SW 1271 (cell line): ENCODE measurements at places on chromosomes 3 and 15.

DNA sequence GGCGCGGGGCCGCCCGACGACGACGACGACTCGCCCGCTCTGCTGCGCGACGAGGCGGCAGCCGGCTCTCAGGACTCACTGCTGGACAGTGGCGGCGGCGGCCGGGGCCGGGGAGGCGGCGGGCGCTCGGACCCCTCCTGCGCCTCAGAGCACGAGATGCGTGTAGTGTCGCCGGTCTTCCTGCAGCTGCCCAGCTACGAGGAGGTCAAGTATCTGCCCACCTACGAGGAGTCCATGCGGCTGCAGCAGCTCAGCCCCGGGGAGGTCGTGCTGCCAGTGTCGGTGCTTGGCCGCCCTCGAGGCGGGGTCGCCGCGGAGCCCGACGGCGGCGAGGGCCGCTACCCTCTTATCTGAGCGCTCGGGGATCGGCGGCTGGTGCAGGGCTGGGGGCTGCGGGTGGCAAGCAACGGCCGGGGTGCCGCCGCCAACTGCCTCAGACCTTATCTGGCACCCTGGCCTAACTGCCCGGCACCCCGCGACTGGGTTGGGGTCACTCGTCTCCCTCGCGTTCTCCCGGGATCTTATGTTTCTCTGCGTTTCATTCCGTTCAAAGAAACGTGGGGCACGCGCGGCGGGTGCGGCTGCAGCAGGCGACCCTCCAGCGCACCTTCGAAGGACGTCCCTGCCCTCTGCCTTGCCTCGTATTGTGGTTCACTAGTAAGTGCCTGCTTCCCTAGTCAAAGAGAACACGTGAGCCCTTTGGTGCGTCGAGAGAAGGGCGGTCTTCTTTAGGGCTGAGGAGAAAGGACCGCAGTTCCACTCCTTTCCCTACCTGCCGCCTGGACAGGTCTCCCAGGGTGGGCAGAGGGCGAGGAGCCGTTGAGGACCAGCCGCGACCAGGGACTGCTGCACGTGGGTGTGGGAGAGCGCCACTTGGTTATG lies 1.0 kb downstream of the C3orf80 start:
- no peak for DNase-seq

GRCh38 chr3:195163719-195164572 lies 107.0 kb downstream of the XXYLT1 start:
- no peak for DNase-seq

DNA sequence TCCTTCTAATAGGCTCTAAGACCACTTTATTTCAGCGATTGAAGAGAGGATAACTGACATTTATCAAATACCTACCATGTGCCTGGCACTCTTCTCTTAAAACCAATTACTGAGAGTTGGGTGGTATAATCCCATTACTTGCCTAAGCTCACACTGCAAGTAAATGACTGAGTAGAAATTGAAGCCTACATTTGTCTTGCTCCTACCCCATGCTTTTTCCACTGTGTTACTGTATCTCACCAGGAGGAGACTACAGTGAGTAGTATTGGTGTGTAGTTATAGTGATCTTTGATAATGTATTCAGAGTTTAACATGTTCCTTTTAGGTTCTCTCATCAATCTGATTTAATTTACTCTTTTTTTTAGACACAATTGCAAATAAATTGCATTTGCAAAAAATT lies 20.7 kb downstream of the EIF2A start:
- DNase-seq = no peak

DNA sequence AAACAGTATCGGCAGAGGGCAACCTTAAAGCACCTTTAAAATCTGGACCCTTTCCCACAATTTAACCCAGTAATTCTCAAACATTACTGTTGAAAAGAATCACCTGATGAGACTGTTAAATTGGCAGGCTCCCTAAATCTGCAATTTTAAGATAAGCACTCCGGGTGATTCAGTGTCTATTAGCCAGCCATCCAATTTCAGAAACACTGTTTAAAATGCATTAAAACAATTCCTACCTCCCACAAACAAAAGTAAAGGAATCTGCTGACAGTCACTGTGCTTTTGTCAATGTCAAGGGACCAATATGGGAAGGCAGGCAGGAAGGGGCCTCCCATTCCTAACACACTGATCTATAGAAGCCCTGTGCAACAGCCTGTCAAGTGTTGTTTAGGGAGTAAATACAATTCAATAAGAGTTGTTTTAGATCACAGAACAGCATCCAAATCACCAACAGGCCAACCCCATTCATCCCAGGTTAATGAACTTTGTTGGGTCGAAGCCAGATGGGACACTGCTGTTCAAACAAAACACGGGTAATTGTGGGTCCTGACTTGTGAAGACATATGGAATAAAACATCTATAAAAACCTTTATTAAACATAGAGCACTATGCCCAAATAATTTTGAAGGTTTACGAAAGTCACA lies 21.4 kb downstream of the SIAH2 start:
- no peak for DNase-seq

- DNase-seq = no peak
Measured at GRCh38 chr3:16050641-16051467, 123.6 kb upstream of the GALNT15 start.

- DNase-seq = no peak
Measured at GRCh38 chr3:75218577-75218976, 445.6 kb upstream of the FRG2C start.

DNA sequence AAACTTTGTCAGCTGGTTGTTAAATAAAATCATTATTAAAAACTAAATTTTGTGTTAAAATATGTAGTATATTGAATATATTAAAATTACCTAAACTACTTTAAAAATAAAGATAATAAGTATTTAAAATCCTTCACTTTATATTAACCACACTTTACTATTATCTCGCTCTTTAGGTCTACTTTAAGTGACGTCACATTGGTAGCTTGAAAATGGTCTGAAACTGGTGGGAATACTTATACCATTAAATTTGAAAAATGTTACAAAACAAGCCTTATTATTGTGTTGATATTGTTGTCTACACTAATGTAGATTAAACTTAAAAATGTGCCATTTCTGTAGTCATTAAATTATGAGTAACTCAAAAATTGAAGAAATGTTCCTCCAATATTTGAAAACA lies 77.6 kb downstream of the ZIC4 start:
- DNase-seq = no peak

DNA sequence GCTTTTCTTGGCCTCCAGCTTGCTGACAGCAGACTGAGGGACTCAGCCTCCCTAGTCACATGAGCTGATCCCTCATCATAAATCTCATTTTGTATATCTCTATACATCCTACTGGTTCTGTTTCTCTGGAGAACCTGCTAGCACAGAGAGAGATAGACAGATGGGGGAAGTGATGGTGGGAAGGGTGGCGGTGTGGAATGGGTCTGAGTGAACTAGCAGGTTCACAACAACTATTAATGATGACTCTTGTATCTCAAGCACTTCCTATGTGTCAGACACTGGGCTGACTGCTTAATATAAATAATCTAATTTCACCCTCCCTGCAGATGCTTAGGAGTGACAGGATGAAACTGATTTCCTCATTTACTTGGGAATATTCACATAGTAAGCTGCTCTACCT lies 106.9 kb upstream of the TLE3 start:
- DNase-seq = no peak

DNA sequence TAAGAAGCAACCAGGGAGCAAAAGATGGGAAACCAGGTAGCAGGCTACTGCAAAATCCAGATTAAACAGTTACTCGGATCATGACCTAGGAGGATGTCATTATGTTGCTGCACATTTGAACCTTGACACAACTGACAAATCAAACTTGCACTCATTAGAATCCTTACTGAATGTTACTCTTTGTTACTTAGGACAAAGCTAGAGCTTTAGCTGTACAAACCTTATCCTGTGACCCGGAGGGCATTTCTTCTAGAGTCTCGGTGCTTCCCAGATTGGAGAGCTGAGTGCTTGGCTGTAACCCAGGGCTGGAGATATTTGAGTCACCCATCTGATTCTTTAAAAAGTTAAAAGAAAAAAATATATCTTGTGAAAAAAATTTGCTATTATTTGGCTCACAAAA lies 43.4 kb downstream of the DCP1A start:
- no peak for DNase-seq

- no peak for DNase-seq
Measured at GRCh38 chr3:194022816-194023215, 113.1 kb upstream of the HES1 start.

DNA sequence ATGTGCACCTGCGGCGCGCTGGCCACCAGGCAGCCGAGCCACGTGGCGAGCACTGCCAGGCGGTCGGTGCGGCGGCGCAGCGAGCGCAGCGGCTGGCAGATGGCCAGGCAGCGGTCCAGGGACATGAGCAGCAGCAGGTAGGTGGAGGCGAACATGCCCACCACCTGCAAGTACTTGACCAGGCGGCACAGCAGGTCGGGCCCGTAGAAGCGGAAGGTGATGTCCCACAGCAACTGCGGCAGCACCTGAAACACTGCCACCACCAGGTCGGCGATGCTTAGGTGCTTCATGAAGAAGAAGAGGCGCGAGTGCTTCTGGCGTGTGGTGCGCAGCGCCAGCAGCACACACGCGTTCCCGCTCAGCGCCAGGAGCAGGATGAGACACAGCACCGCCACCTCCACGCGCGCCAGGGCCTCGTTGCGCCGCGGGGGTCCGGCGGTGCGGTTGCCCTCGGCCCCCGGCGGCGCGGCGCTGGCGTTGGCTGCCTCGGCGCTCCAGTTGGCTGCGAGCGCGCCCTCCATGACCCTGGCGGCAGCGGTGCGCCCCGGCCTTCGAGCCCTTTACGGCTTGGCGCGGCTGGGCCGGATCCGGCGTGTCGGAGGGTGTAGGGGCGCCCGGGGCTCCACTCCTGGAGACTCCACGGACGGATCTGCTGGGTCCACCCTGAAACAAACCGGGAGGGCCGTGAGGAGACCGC lies 1.6 kb downstream of the OXTR start:
- no peak for DNase-seq

GRCh38 chr3:45465192-45465591 lies 76.8 kb downstream of the LARS2 start:
- DNase-seq = no peak

DNA sequence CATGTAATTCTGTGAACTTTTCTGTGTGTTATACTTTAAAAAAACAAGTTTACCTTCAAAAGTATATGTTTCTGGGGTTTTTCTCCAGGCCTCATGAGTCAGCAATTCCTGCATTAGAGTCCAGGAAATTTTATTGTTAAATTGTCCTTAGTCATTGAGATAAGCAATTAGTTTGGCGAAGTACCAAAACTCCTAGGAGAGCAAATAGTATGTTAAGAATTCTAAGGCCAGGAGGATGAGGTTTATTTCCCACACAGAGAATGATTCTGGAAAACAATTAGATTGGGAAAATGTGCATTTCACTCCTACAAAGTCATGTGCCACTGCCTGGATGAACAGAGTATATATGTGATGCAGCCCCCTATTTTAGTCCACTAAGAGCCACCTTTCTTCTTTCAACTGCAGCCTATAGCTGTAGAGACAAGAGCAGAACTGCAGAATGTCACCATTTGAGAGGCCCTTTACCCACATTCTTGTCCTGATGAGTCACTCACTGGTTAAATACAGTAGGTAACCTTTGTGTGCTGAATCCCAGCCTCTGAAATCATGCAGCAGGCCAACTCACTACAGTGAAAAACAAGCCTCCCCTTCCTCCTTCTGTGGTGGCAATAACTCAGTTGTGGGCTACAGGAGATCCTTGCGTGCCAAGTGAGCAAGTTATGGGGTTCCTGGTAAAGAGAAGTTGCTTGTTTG lies 452.8 kb upstream of the THBS1 start:
- peak; percentile 81 for DNase-seq

DNA sequence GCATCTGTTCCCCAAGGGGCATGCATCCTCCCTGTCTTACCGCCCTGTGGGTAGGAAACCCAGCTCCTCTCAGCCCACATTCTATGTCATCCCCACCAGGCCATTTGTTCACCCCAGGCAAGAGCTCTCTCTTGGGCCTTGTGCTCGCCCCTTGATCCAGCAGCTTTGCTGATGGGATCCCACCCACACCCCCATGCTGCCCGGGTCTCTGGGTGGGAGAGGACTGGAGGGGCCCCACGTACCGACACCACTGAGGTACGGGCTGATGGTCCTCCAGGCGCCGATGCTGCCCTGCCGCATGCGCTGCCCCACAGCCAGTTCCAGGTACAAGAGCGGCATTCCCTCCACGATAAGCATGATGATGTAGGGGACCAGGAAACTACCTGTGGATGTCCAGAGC lies 14.5 kb downstream of the SLC6A20 start:
- DNase-seq = no peak

GRCh38 chr3:170695486-170696064 lies 109.7 kb upstream of the SLC7A14 start:
- DNase-seq = no peak

DNA sequence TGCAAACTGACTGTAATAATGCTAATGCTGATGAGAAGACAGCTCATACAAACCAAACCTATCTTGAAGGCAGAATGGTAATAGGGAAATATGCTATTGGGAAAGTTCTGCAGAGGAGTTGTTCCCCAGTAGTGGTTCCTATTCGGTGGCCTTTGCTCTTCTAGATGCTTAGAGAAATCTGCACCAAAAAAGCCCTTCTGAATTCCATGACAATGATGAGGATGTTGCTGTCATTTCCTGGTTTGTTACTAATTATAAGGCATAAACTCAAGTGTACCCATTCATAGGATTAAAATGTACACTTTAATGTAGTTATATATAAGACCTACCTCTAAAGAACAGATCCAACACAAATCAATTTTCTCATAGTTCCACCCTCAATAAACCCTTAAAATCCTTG lies 30.1 kb downstream of the TOMM70 start:
- DNase-seq = no peak

DNA sequence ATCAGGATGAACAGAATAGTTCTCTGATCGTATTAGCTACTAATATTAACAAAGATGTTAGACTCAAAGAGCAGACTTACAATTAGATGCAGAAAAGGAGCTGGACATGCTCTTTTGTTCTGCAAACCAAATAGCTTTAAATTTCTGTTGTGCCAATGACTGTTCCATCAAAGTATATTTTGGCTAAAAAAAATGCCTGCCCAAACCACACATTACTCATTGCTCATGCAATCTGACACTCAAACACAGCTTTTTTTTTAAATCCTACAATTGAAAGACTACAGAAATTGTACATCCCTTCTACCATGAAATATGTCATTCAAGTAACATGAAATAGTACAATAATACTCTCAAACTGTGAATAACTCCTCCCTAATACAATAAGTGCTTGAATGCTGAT lies 48.6 kb downstream of the SHOX2 start:
- no peak for DNase-seq

GRCh38 chr15:83061680-83062079 lies 5.4 kb downstream of the BTBD1 start:
- peak; percentile 29 for DNase-seq

GRCh38 chr15:78389322-78389721 lies 48.7 kb upstream of the IREB2 start:
- DNase-seq = no peak

DNA sequence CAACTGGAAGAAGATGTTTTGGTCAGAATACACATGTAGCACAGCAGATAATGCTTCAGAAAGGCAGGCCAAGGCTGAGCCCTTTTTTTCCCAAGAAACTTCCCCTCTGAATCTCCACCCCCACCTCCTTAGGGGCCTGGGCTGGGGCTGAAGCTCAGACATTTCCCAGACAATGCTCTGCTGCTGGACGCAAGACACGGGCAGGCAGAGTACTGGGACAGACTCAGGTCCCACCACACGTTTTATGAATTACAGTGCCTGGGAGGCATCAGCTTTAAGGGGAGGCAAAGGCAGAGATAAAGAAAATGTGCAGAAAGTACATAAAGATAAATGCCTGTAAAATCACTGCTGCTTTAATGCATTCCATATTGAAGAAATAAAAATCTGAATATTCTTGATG lies 479.4 kb downstream of the ERC2 start:
- no peak for DNase-seq

GRCh38 chr15:57651445-57651844 lies 55.1 kb upstream of the POLR2M start:
- no peak for DNase-seq

GRCh38 chr3:53091011-53091410 lies 39.2 kb downstream of the RFT1 start:
- DNase-seq = no peak

- DNase-seq = no peak
Measured at GRCh38 chr15:77838595-77838994, 205.9 kb upstream of the LINGO1 start.
